Uterus (tissue), 4 donors: ENCODE measurements at places on chromosomes 6 and 20.

GRCh38 chr20:32482143-32482441, 103.0 kb downstream of the NOL4L start:
- DNase-seq: no peak

DNA sequence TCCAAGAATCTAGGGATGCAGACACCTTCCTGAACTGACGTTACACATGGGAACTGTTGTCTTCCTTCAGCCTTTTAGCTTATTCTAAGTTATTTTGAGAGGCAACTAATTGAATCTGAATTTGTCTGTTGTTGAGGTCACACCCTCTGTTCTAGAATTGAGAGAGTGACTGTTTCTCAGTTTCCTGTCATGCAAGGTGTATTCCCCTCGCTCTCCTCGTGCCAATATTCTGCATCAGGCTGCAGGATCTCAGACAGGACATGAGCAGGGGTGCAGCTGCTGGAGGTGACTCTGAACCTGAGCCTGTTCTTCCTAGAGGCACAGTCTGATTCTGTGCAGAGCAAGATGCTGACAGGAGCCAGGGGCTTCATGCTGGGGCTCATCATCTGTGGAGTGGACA, 52.5 kb downstream of the HLA-DPB1 start:
- DNase-seq: no peak

DNA sequence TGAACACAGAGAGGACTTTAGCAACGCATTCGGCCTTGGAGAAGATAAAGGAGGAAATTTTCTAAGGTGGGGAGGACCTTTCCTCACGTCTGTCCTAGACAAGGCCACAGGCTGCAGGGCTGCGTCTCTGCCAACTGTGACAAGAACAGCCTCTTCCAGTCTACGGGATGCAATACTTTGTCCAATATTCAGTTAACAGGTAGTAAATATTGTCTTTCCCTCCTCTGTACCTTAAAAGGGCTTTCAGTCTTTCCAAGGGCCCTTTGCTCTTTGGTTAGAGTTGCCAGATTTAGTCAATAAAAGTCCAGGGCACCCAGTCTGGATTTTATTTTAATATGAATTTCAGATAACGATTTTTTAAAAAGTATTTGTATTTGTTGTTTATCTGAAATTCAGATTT, 78.2 kb downstream of the ELOVL4 start:
- no peak for DNase-seq

- no peak for DNase-seq
Measured at GRCh38 chr6:53710788-53711187, 45.2 kb upstream of the KLHL31 start.

DNA sequence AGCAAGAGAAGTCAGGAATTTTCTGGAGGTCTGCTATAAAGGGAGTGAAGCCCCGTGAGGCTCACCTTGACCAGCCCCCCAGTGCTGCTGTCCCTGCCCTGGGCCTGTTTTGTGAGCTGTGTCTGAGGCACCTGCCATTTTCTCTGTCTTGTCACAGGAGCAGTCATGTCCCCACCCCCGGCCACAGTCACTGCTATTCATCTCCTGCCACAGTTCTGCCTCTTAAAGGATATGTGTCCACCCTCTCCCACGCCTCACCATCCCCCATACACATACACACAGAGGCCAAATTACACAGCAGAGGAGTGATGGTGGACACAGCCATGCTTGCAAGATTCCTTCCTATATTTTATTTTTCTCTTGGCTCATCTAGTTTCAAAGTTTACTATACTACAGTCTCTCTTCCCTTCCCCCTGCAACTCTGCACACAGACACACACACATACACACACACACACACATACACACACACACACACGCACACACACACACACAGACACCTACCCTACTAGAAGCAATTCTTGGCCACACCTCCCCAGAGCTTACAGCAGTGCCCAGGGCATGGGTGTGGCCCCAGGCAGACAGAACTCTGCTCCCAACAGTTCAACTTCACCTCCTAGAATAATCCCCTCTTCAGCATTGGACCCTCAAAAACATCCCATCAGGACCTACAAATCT, 68.7 kb upstream of the TAB2 start:
- no peak for DNase-seq

DNA sequence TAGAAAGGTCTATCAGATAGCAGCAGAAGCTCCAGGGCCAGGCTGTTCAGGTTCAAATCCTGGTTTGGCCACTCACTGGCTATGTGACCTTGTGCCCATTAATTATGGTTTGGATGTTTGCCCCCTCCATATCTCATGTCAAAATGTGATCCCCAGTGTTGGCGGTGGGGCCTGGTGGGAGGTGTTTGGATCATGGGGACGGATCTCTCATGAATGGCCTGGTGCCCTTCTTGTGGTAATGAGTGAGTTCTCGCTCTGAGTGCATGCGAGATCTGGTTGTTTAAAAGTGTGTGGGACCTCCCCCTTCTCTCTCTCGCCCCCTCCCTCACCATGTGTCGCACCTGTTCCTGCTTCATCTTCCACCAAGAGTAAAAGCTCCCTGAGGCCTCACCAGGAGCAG, 240.9 kb downstream of the LRFN2 start:
- DNase-seq: no peak

DNA sequence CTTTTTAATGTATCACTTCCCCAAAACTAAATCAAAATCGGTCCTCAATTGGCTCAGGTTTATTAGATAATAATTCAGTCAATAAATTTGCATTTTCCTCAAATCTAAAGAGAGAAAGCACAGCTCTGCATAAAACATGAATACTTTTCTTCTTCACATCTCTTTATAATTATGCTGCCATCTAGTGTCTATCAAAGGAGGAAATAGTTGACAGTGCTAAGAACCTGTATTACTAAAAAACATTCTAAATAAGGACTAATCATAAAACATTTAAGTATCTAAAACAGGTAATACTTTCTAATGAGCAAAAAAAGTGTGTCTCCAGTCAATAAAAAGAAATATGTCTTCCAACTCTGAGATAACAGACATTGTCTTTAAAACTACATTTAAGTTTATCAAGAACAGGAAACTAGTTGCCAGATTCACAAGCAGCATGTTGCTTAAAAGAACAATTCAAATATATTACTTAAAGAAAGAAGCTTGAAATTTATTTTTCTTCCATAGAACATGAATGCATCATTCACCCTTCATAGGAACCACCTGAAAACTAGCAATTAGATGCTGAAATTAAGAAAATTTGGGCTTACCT, 56.5 kb upstream of the DST start:
- no peak for DNase-seq

- no peak for DNase-seq
Measured at GRCh38 chr6:45835721-45836437, 179.8 kb downstream of the CLIC5 start.

DNA sequence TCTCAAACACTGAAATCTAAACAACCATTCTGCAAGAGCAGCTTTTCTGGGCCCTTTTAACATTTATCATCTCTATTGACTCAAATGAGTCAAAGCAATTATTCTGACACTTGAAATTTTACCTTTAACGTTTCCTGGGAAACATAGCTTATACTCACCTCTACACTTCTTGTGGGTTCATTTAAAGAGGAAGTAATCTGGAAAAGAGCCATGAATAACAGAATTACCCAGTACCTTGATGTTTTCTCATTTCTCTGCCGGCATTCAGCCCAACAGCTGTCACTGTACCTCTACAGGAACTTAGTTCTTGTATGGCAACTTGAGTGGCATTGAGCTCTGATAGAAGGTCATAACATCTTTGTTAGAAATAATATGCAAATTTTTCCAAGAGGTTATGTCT, 272.2 kb downstream of the KCNQ5 start:
- no peak for DNase-seq

DNA sequence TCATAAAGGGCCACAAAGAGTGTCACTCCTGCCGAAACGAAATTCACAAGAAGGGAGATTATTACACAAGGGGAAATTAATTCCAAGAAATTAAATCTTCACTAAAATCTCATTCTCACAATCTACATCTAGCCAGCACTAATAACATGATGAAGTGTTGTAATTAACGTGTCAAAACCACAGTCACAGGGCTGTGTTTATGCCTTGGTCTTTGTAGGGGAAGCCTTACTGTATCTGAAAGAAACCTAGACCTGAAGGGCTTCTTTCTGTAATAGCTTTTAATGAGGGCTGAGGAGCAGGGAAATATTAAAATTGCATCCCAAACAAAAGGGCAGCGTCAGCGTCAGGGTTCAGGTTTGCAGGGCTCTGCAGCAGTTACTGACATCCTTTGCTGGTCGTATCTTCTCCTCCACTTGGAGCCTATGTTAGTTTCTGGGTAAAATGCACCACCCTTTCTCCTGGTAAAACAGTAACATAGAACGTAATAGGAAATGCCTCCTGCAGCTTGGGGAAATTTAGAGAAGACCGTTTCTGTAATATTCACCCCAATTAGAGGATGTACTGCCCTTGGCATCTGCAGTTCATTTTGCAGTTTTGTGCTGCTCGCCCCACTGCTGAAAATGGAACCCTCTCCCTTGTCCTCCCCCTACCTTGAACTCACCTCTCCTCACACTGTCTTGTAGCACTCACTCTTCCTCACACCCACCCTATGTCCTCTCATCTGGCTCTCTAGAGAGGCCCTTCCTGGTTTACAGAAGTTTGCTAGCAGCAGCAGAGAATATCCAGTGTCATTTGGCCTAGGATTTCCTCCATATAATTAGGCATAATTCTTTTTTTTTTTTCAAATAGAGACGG, 109.0 kb upstream of the TRAF3IP2 start:
- no peak for DNase-seq

DNA sequence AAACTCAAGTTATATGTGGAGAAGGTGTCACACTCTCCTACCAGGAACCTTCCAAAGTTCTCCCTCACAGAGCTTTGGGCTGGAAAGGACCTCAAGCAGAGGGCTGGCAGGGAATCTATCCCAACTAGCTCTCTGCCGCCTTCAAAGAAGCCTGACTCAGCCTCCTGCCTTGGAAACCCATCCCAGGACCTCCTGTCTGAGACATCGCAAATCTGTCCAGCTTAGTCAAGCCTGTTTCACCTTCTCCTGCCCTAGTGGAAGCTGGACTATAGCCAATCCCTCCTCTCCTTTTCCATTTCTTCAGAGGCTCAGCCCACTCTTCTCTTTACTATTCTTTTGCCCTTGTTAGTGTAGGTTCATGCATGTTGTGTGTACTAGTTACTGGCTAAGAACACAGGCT, 48.2 kb upstream of the FOXP4 start:
- DNase-seq: no peak

DNA sequence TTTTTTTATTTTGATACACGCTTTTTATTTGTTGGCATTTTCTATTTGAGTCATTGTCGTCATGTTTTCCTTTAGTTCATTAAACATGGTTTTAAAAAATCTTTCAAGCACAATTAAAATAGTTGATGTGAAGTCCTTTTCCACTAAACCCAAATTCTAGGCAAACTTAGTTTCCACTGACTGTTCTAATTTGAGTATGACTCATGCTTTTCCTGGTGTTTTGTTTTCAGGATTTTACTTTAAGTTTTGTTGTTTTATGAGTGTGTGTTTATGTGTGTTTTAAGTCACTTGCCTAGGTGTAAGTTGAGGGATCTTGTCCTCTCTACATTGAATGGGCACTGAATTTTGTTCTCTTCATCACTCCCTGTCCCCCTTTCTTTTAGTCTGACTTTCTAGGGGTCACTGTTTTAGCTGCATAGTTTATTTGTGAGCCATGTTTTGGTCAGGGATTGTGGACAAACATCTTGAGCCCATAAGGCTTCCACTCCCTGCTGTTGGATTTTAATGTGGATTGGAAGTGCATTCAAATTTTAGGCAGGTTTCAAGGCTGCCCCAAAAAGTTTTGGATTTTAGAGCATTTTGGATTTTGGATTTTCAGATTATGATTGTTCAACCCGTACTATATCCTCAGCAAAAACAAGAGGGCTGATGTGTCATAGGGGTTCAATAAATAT, 94.8 kb downstream of the CDYL start:
- DNase-seq: no peak

DNA sequence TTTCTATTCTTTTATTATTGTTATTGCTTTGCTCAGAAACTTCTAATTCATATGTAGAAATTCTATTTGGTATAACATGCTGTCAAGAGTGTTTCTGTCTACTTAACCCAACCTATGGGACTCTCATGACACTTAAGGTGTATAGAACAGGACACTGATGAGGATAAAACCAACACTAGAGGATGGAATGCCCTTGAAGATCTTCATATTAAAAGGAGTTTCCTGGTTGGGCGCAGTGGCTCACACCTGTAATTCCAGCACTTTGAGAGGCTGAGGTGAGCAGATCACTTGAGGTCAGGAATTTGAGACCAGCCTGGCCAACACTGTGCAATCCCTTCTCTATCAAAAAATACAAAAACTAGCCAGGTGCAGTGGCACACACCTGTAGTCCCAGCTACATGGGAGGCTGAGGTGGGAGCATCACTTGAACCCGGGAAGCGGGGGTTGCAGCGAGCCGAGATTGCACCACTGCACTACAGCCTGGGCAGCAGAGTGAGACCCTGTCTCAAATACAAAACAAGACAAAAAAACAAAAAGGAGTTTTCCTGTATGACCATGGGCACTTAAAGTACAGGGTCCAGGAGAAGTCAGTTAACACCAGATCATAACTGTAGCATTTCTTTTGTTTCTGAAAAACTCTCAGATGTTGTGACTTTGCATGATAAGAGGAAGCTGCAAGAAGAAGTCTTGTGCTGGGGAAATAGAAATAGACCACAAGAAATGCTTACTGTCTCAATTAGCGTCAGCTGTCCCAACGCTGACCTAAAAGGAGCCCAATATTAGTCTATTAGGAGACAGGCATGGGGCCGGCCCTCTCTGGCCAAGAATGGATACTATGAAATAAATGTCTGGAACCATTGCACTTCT, 38.9 kb upstream of the CD2AP start:
- DNase-seq: no peak

DNA sequence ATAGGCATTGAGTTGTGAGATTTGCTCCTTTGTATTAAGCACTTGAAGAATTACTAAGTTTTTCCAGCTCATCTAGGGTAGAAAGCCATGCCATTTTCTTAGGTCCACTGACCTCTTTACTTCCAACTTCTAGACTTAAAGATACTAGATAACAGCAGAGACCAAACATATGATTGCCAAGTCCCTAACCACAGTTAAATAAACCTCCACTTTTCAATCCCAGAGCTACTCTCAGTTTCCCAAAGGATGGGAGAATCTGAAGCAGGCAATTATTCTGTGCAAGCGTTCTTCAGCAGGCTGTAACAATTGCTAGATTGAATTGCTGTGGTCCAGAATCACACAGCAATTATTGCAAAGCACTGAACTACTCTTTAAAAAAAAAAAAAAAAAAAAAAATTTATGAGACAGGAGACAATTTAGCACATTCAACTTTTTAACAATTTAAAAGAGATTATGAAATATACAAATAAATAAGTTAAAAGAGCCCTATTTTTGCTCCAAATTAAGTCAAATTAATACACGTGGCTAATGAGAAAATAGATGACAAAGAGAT, 104.0 kb upstream of the PRSS16 start:
- DNase-seq: no peak

- peak; percentile 15 for DNase-seq
Measured at GRCh38 chr20:17625246-17626051, 55.6 kb downstream of the DSTN start.

GRCh38 chr20:50399555-50399916, 110.6 kb upstream of the PTPN1 start:
- no peak for DNase-seq

GRCh38 chr6:94751641-94752329, 825.5 kb upstream of the MANEA start:
- DNase-seq: no peak
